NCI-H1048 (cell line): ENCODE measurements at places on chromosomes 6 and 20.

- no peak for DNase-seq
These were observed 7.0 kb downstream of the ELMO2 start for GRCh38 chr20:46399401-46399800.

- no peak for DNase-seq
These were observed 24.1 kb downstream of the BPIFB4 start for GRCh38 chr20:33103556-33103955.

- DNase-seq: no peak
These were observed 30.1 kb upstream of the NTSR1 start for GRCh38 chr20:62678553-62678952.

- no peak for DNase-seq
These were observed 22.2 kb upstream of the VAPB start for GRCh38 chr20:58366866-58367265.

DNA sequence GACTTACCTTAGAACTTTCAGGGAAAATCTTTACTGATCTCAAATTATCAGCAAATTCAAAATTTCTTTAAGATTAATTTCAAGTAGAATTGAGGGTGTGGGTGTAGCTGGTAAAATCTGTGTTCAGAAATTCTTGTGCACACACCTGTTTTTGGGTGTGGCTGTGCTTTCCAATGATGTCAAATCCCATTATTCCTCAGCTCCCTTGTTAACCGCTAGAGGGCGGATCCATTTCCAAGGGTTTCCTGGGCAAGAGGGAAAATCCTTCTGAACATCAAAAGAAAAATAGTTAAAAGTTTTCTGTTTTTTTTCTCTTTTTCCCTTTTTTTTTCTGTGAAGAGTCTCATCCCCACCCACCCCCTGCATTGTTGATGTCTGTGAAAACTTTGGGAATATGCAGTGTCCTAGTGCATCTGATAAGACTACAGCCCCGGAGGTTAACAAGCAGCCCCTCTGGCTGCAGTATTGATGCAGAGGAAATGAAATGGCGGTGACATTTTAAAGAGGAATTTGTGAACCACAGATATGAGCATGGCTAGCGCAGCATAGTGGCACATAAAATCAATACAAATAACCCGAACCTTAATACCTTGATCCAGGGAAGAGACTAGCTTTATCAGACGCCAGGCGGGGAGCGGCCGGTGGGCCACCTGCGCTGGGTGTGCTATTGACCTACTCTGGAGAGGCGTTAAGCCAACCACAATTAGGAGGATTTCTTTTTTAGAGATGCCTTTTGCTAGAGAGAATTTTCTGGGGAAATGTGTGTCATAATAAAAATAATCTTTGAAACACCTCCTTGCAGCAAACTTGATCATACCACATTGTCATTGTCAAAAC is 130.9 kb downstream of the FOXA2 start:
- DNase-seq: no peak

GRCh38 chr6:39466631-39467030 is 144.1 kb upstream of the KCNK16 start:
- DNase-seq: no peak

- DNase-seq: no peak
These were observed 109.9 kb downstream of the UTRN start for GRCh38 chr6:144395014-144395413.

DNA sequence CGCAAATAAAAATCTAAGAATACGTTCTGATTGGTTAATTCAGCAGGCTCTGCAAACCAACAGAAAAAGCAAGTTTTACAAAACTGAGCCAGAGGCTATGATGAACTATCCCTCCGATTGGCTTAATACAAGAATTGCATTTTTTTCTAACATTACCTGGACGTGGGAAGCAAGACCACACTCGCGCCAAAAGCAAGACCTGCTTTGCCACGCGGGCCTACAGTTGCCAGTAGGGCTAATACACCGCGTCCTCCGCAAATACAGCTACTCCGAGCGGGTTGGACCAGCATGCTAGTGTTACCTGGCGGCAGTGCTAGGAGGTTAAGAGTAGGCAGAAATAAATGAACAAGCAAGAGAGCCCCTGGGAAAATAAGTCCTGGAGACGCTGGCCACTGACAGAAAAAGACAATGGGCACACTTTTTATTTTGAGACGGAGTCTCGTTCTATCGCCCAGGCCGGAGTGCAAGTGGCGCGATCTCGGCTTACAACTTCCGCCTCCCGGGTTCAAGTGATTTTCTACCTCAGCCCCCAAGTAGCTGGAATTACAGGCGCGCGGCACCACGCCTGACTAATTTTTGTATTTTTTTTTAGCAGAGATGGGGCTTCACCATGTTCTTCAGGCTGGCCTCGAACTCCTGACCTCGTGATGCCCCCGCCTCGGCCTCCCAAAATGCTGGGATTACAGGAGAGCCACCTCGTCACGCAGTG is 131.9 kb upstream of the BTN3A2 start:
- no peak for DNase-seq

- no peak for DNase-seq
These were observed 22.8 kb upstream of the SCP2D1 start for GRCh38 chr20:18790787-18791186.

- no peak for DNase-seq
These were observed 37.0 kb upstream of the MCUR1 start for GRCh38 chr6:13851330-13851729.
